ENCODE measurements at places on chromosomes 4 and X. TPM values are rescaled to one million over a fixed set of nuclear protein-coding genes. Genes with fewer than 3 reads are reported as not detected.

The CSAG1 gene
- not detected for polyA plus RNA-seq

The GYPB gene
- polyA plus RNA-seq: 2.4 TPM

The KIT gene
- 8.2 TPM for polyA plus RNA-seq

The SERPINA7 gene
- polyA plus RNA-seq: not detected

The VSIG4 gene
- 14.8 TPM for polyA plus RNA-seq

The SLC25A31 gene
- not detected for polyA plus RNA-seq

The ZFP92 gene
- 0.61 TPM for polyA plus RNA-seq

The MAOB gene
- 0.73 TPM for polyA plus RNA-seq

The PDE5A gene
- 26.4 TPM for polyA plus RNA-seq

All from muscle of back (tissue), 13 donors.